NCI-H2171 treated with DMSO at 0.1 percent for 48 hours (cell line): ENCODE measurements at places on chromosomes 7 and 10.

GRCh38 chr10:86699541-86699940 lies 31.2 kb downstream of the LDB3 start:
- DNase-seq: no peak

GRCh38 chr7:131537571-131537978 lies 18.9 kb downstream of the PODXL start:
- DNase-seq: peak; percentile 69

DNA sequence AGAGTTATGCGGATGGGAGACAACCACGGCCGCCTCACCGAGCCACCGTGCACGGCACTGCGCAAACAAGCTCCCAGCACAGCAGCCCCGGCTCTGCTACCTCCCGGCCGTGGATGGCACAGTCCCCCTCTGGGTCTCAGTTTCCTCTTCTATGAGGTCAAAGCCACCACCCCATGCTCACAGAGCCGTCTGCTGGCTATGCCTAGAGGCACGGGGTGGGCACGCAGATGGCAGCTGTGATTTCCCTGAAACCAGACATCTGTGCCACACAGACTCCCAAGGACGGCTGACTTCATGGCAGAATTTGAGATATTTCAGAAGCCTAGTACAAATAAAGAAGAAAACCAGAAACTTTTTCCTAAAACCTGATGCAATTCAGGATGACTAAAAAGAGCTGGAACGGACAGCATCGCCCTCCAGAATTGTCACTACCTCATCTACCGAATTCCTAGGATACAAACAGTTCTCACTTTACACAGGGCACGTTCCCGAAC lies 73.2 kb downstream of the AMZ1 start:
- no peak for DNase-seq

GRCh38 chr10:61975391-61975932 lies 74.0 kb downstream of the ARID5B start:
- DNase-seq: peak; percentile 36

- DNase-seq: no peak
Observed at GRCh38 chr10:17240096-17240495, 12.1 kb downstream of the VIM start.
